Vagina (tissue), 2 donors: ENCODE measurements at places on chromosomes 12 and 14. TPM values are rescaled to one million over a fixed set of nuclear protein-coding genes. Genes with fewer than 3 reads are reported as not detected.

DNA sequence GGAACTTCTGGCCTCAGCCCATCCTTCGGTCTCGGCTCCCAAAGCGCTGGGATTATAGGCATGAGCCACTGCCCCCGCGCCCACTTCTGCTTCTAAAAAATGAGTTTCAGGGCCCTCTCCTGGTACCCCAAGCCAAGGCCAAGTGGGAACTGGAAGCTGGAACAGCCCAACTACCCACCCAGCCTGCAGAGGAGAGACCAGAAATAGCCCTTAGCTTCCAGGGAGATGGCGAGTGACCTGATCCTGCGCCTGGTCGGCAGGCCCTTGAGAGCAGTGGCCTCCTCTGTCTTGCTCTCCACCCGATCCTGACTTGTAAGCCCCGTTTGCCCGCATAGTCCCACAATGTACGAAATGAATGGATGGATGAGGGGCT, 31.2 kb upstream of the PLEKHG6 start:
- no peaks in the 10 kb centered on the region for H3K36me3 ChIP-seq
- H3K27ac ChIP-seq = peak overlapping the region; percentile 86
- H3K4me3 ChIP-seq = no peak overlapping the region
- no peaks in the 10 kb centered on the region for H3K27me3 ChIP-seq
- no peak for DNase-seq

- H3K27ac ChIP-seq = no peak overlapping the region
- no peaks in the 10 kb centered on the region for H3K27me3 ChIP-seq
- H3K4me1 ChIP-seq = no peaks in the 10 kb centered on the region
- H3K36me3 ChIP-seq = no peaks in the 10 kb centered on the region
Observed at GRCh38 chr14:49194067-49194466, 392.1 kb downstream of the RPS29 start.

GRCh38 chr12:119308708-119309456, 25.6 kb upstream of the CCDC60 start:
- no peak for DNase-seq
- no peaks in the 10 kb centered on the region for H3K27me3 ChIP-seq
- H3K4me3 ChIP-seq = no peak overlapping the region
- H3K4me1 ChIP-seq = no peaks in the 10 kb centered on the region
- no peak overlapping the region for H3K27ac ChIP-seq

DNA sequence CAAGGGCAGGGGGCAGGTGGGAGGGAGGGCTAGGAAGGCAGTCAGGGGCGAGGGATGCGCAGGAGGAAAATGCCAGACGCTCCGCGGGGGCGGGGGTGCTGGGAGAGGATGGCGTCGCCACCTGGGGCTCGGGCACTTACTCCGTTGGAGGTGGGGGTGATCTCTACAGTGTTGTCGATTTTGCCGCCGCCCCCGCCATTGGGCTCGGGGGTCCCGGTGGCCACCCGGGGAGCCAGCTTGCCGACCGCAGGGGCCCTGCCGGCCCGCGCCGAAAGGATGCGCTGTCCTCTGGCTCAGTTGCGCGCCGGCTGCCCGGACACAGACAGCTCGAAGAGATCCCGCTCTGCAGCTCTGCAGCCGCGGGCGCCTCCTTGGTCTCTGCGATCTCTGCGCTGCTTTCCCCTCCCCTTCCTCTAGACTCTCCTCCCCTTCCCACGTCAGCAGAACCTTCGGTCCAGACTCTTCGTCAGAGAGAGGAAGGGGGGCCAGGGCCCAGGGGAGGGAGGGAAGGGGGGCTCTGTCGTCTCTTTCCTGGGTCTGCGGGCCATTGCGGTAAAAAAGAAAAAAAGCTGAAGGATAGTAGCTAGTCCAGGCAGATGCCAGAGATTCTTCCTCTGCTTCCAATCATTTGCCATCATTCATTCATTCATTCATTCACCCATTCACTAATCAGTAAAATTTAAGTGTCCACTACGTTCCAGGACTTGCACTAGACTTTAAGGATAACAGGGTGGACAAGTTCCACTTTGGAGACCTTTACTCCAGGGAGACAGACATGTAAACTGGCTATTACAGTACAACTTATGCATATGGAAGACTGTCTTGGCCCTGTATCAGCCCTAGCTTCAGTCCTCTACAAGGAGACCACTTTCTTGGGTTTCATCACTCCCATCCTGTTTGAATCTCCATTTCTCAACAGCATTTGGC, at the start of gene SLC22A17:
TSS of gene SLC22A17 (minus strand) at position 382 of the 927 bp plus-strand sequence.
- H3K4me3 ChIP-seq = peak within 1 kb of the TSS; percentile 68
- peak; percentile 91 for DNase-seq
- H3K27me3 ChIP-seq = no peaks in the 10 kb centered on the region
- H3K27ac ChIP-seq = peak within 1 kb of the TSS; percentile 76

DNA sequence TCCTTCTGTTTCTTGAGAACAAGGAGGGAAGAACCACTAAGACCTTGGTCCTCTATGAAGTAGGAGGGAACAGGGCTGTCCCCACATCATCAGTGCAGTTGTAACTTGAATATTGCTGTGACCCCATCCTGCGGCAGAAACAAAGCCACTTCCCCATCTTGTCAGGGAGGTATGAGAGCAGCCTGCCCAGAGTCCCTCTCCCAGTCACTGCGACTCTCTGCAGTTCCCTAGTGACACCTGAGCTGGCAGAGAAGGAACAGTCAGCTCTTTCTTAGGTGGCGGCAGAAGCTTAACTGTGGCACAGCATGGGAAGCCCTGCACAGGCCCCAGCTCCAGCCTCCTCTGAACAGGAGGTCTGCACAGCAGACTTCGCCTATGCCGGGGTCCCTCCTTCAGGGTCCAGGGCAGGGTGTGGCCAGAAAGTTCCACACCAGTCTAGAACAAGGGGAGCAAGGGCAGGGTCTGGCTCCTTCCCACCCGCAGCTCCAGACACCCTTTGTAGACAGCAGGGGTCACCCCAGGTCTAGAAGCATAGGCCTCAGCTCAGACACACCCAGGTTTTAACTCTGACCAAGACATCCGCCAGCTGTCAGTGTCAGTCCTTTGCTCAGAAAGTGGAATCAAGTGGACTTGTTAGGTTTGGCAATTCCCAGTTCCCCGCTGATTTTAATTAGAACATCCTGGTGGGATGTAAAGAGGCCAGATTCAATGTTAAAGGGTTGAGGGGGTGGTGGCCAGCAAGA, 36.8 kb downstream of the DEGS2 start:
- DNase-seq = no peak
- no peaks in the 10 kb centered on the region for H3K4me1 ChIP-seq
- no peak overlapping the region for H3K27ac ChIP-seq
- peaks cover 15% of the 10 kb centered on the region for H3K36me3 ChIP-seq

DNA sequence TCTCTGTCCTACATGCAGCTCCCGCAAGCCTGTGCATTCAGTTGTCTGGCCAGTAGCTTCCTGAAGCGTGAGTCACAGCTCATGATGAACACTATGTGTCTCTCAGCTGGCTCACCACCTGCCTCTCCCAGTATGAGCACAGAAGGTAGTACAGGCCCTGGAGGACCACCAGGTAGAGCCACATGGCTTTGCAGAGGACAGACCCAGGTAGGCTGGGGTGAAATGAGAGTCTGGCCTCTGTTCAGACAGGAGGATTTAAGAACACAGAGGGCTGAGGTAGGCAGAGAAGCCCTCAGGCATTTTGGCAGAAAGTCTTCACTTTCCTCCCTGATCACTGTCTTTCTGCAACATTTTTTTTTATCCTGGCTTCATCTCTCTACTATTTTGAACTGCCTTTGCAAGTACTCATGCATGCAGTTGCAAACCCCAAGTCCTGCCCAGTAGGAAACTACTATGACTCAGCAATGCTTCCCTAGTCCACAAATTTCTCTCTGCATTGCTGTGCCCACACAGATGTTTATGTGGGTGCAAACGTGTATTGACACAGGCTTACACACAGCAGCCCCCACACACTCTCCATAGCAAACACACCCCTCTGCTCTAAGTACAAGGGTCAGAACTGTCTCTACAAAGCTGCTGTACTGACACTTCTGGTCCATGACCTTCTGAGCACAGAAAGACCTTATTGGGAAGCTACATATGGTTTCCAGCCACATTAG, 7.2 kb upstream of the SDR9C7 start:
- DNase-seq = peak; percentile 89
- H3K27me3 ChIP-seq = no peaks in the 10 kb centered on the region
- no peak overlapping the region for H3K4me3 ChIP-seq
- H3K36me3 ChIP-seq = no peaks in the 10 kb centered on the region
- peaks cover 15% of the 10 kb centered on the region for H3K4me1 ChIP-seq

DNA sequence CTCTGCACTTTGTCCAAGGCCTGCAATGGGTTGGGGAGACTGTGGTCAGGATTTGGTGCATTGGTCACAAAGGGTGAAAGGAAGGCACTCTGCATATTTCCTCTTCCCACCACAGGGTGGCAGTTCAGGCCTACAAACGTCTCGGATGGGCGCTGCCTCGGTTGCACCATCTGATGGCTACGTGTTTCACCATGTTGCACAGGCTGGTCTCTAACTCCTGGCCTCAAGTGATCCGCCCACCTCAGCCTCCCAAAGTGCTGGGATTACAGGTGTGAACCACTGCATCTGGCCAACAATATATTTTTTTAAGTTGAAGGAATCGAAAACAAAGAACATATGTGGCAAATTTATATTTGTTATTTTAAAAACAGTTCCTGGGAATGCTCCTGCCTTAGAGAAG, 35.1 kb downstream of the TMBIM6 start:
- H3K27ac ChIP-seq = no peak overlapping the region
- no peaks in the 10 kb centered on the region for H3K36me3 ChIP-seq
- no peak for DNase-seq
- H3K27me3 ChIP-seq = no peaks in the 10 kb centered on the region
- H3K4me3 ChIP-seq = no peak overlapping the region

CLEC6A gene
- not detected for total RNA-seq

GRCh38 chr12:104215638-104216297, at the start of gene TXNRD1:
TSS of gene TXNRD1 (plus strand) at chr12:104215779. CDS start at chr12:104215803, 24 bp downstream.
- peak within 1 kb of the TSS; percentile 60 for H3K4me3 ChIP-seq
- no peaks in the 10 kb centered on the region for H3K36me3 ChIP-seq
- peak; percentile 81 for DNase-seq
- H3K27ac ChIP-seq = peak within 1 kb of the TSS; percentile 88
- H3K27me3 ChIP-seq = no peaks in the 10 kb centered on the region

DNA sequence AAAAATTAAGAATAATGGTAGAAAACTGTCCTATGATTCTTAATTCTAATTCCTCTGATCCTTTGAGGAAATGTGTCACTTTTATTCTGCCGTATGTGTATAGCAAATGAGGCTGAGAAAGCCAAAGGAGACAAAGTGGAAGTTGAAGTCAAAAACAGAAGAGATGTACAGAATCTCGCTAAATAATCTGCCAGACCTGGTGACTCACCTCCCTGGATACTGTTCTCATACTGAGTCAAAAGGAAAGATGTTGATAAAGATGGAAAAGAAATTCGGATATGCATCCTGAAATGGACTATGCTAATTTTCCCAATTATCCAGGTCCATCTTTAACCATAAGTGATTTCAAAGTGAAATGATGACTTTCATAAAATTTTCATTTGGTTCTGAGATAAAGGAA, 92.5 kb downstream of the DUSP6 start:
- no peaks in the 10 kb centered on the region for H3K36me3 ChIP-seq
- H3K4me1 ChIP-seq = no peaks in the 10 kb centered on the region
- H3K27ac ChIP-seq = no peak overlapping the region
- no peak overlapping the region for H3K4me3 ChIP-seq

DNA sequence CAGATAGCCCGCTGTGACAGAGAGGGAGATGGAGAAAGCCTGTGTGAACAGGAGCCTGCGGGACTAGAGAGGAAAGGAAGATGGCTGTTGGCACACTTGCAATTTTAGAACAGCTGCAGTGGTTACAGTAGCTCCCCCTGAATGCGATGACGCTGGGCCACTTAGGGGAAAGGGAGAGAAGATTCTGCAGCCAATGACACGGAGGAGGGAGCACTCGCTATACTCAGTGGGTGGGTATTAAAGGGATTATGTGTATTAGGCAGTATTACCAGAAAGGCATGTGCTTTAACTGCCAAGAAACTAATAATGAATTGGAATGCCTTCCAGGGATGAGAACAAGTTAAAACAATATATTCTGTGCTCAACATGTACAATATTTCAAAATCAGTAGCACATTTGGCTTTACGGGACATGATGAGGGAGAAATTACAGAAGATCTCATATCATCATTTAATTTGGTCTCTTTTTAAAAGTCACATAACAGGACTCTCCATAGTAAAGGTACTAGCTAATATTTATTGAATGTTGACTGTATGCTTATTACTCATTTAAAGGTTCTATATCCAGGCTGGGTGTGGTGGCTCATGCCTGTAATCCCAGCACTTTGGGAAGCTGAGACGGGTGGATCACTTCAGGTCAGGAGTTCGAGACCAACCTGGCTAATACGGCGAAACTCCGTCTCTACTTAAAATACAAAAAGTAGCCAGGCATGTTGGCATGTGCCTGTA, 35.9 kb upstream of the FOS start:
- no peak overlapping the region for H3K4me3 ChIP-seq
- no peaks in the 10 kb centered on the region for H3K36me3 ChIP-seq
- H3K27me3 ChIP-seq = no peaks in the 10 kb centered on the region
- H3K27ac ChIP-seq = peak overlapping the region; percentile 42
- no peak for DNase-seq
- H3K4me1 ChIP-seq = no peaks in the 10 kb centered on the region

P3H3 gene
- total RNA-seq = 37.3 TPM

- H3K27me3 ChIP-seq = no peaks in the 10 kb centered on the region
- H3K4me1 ChIP-seq = peaks cover 6% of the 10 kb centered on the region
- no peaks in the 10 kb centered on the region for H3K36me3 ChIP-seq
Observed at GRCh38 chr12:21879312-21879711, 61.9 kb downstream of the ABCC9 start.

DNA sequence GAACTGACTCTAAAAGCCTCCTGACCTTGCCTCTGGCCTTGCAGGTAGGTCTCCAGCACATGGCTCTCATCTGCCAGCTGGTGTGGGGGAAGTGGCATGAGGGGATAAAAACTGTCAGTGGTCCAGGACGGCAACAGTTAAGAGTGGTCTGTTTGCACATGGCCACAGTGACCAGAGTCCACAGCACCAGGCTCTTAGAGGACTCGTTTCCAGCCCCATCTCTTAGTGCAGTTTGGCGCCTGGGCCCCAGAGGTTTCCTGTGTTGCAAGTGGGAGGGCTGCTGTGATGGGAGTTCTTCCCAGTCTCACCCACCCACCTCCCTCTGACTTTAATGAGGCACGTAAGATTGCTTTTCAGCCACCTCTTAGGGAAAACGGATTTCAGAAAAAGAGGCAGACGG, 37.0 kb downstream of the APPL2 start:
- no peaks in the 10 kb centered on the region for H3K27me3 ChIP-seq
- H3K27ac ChIP-seq = no peak overlapping the region
- peaks cover 10% of the 10 kb centered on the region for H3K4me1 ChIP-seq
- H3K4me3 ChIP-seq = no peak overlapping the region

DNA sequence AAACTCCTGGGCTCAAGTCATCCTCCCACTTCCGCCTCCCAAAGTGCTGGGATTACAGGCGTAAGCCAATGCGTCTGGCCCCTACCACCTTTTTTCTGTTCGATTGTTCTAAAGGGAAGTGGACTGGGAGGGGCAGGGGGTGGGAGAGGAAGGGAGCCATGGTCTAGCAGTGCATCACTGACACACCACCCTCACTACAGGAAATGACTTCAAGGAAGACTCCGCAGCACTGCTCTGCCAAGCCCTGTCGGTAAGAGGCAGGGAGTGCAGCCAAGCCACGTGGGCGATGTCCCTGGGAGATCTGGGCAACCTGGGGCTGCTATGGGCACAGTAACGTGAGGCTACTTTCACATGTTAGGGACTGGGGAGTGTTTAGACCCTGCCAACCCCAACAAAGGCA, 18.0 kb downstream of the LRRC74A start:
- H3K4me1 ChIP-seq = no peaks in the 10 kb centered on the region
- no peaks in the 10 kb centered on the region for H3K27me3 ChIP-seq
- no peak overlapping the region for H3K4me3 ChIP-seq
- peak overlapping the region; percentile 2 for H3K27ac ChIP-seq
- DNase-seq = no peak
